ENCODE measurements at places on chromosomes 3 and 15. TPM values are rescaled to one million over a fixed set of nuclear protein-coding genes. Genes with fewer than 3 reads are reported as not detected.

Gene ACAP2
- total RNA-seq: 7.0 TPM

Gene FGD5
- total RNA-seq: not detected

Gene GABRR3
- total RNA-seq: not detected

Gene CHRNA3
- 0.82 TPM for total RNA-seq

Gene QTRT2
- total RNA-seq: 20.0 TPM

Gene YEATS2
- 12.1 TPM for total RNA-seq

Gene PLIN1
- 0.15 TPM for total RNA-seq

Gene RTP3
- not detected for total RNA-seq

Gene HHLA2
- 0.15 TPM for total RNA-seq

Gene CLDN1
- total RNA-seq: 19.6 TPM

Gene MEGF11
- total RNA-seq: 0.53 TPM

Gene DGKG
- total RNA-seq: 7.0 TPM

Gene EPB42
- total RNA-seq: not detected

Gene COL6A5
- total RNA-seq: not detected

Gene ALG1L2
- total RNA-seq: not detected

Gene IMPG2
- 0.01 TPM for total RNA-seq

Gene TMC3
- total RNA-seq: not detected

Gene ZNF148
- 9.4 TPM for total RNA-seq

Gene SHC4
- 0.92 TPM for total RNA-seq

Gene LRRIQ4
- not detected for total RNA-seq

Gene SLC22A14
- 0.05 TPM for total RNA-seq

Gene SERPINI2
- not detected for total RNA-seq

Gene C2CD4A
- 0.10 TPM for total RNA-seq

Gene NANOGP8
- total RNA-seq: not detected

Gene ROBO2
- not detected for total RNA-seq

Gene DNAH12
- 0.09 TPM for total RNA-seq

Gene ZSCAN29
- total RNA-seq: 6.7 TPM

Gene TFRC
- total RNA-seq: 85.5 TPM

Gene STRIT1
- total RNA-seq: not detected

Gene SLC12A1
- total RNA-seq: not detected

Gene IL17RC
- total RNA-seq: 35.3 TPM

Gene CYP11A1
- total RNA-seq: 0.08 TPM

Measured in A549 treated with Hydrocortisone at 1 μM for 4 hours (cell line).